Stimulated activated CD4-positive, alpha-beta T cell treated with anti-CD3 and anti-CD28 coated beads, Interleukin-1b, Interleukin-23, amount 100 ng/mL, for 48 hours (primary cell): ENCODE measurements at places on chromosomes 13 and 19.

- DNase-seq, result no peak
These were observed 104.2 kb downstream of the TDRD3 start for GRCh38 chr13:60501236-60501635.

- no peak for DNase-seq
These were observed 4.5 kb downstream of the BICRA start for GRCh38 chr19:47613165-47614020.

- DNase-seq, result no peak
These were observed 175.7 kb upstream of the UBL3 start for GRCh38 chr13:30026093-30026492.

DNA sequence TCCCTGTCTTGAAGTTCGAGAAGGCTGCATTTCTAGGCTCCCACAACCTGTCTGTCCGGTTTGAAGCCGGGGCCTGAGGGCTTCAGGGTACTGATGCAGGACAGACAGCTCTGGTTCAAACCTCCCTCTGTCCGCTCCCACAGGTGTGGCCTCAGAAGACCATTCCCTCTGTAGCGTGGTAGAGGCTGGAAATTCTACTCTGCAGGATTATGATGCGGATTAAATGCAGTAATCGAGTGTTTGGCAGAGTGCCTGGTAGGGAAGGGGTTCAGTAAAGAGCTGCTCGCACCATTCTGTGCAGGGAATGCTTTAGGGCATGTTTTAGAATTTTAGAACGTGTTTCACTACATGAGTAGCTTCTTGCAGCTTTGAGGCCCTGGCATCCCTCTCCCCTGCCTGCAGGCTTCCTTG, 30.5 kb downstream of the PPP1R37 start:
- DNase-seq, result no peak

GRCh38 chr19:8703223-8703622, 4.6 kb upstream of the ACTL9 start:
- no peak for DNase-seq

GRCh38 chr19:41944336-41944735, 14.8 kb downstream of the RABAC1 start:
- no peak for DNase-seq

GRCh38 chr19:6530386-6531162, at the start of gene TNFSF9:
Gene TNFSF9 (plus strand): TSS chr19:6531026. CDS start chr19:6531037, 11 bp downstream.
- peak; percentile 79 for DNase-seq

DNA sequence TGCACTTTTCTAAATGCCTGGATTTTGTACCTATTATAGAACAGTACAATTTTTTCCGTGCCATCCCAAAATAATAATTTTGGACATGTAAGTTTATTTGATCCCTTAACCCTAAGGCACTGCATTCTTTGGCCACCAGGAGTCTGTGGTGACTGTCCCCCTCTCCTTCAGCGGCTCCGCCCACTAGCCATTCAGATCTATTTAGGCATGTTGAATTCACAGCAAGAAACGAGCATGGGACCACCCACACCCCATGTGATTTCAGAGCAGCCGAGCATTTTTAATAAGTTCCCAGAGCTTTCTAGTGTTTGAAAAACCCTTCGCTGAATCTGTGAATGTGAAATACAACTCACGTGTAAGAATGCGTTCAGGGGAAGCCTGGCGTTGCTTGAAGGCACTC, 567.5 kb downstream of the MYO16 start:
- no peak for DNase-seq

- DNase-seq, result no peak
These were observed 919.4 kb downstream of the SLITRK5 start for GRCh38 chr13:88590574-88590973.

- DNase-seq, result peak; percentile 19
These were observed 494.3 kb downstream of the COG6 start for GRCh38 chr13:40149611-40150274.

DNA sequence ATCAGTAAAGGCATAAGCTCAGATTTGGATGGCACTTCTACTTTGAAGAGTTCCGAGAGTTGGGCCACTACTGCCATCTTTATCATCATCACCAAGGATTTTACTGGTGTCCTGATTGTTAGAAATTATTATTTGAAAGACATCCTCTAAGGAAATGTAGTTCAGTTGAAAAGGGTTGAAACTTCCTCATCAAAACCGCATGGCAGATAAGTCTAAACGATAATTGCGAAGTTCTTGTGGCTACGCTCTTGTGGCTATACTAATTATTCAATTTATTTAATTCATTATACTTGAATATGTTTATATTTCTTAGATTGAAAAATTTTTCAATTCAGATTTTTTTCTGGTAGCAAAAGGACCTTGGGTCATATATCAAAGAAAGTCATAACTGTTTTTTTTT, 22.4 kb downstream of the TNFRSF19 start:
- no peak for DNase-seq

- no peak for DNase-seq
These were observed 32.9 kb downstream of the TEX26 start for GRCh38 chr13:30965380-30965779.

DNA sequence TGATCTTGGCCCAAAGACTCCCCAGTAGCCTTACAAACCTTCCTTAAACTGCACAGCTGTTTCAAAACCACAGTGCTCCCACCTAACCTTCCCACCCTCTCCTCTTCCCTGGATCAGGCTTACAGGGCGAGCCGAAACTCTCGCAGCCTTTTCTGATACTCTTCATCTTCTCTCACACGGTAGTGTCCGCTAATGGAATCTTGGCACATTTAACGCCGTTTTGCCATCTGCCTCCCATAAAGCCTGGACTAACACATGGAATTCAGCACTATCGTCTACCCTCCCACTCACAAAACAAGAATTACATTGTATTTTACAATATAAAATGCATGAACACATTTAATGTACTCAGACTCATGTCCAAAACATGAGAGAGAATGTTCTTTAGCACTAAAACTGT, 135.9 kb downstream of the RAP2A start:
- no peak for DNase-seq

DNA sequence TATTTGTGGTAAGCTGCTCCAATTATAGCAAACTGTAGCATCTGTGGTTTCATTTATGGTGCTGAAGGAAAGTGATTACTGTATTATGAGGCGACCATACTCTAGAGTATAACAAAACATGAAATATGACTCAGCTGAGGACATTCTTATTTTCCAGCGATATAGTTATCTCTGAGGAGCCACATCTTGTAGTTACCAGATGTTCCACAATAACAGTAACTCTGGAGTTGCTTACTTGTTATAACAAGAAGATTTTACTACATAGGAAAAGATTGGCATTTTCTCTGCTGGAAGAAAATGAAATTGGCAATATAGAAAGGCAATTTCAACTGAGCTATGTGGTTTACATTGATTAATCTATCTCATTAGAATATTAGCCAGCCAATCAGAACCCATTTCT, 1634.2 kb downstream of the PCDH9 start:
- no peak for DNase-seq

DNA sequence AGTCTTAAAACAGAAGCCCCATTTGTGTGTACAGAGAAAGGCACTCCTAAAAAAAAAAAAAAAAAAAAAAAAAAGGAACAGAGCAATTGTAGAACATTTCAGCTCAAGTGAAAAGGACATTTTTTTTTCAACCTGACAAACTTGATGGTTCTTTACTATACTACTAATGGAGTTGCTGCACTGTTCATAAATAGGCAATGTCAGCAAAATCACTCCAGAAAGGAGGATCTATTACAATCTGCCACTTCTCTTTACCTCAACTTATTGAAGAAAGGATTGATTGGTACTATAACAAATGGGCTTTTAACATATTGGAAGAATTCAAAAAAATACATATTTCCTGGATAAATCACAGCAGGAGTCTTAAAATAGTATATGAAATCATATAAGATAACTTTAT, 1517.7 kb downstream of the SLITRK1 start:
- no peak for DNase-seq

GRCh38 chr13:99246100-99246499, 12.1 kb downstream of the GPR18 start:
- DNase-seq, result no peak

DNA sequence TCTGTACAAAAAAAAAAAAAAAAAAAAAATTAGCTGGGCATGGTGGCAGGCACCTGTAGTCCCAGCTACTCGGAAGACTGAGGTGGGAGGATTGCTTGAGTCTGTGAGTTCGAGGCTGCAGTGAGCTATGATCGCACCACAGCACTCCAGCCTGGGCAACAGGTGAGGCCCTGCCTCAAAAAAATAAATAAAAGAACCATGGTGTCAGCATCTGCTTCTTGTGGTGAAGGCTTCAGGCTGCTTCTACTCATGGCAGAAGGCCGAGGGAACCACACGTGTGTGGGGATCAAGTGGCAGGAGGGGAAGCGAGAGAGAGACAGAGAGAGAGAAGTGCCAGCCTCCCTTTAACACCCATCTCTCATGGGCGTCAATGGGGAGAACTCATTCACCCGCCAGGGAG, 13.5 kb downstream of the BCL3 start:
- DNase-seq, result no peak

GRCh38 chr13:46761866-46762265, 35.1 kb downstream of the ESD start:
- DNase-seq, result no peak

GRCh38 chr13:39051157-39051556, 12.9 kb downstream of the NHLRC3 start:
- DNase-seq, result no peak

DNA sequence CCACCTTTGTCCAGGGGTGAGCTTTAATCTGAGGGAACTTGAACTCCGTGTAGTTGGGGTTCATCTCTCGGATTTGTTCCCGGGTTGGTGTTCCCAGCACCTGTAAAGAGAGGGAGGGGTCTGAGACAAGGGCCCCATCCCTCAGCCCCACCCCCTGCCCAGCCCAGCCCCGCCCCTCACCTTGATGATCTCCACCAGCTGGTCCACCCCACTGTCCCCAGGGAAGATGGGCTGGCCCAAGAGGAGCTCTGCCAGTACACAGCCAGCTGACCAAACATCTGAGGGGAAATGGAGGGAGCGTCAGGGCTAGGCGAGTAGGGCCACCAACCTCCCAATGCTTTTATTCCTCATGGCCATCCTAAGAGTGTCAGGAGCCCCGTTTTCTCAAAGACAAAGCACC, 9.3 kb downstream of the GSK3A start:
- DNase-seq, result no peak

- no peak for DNase-seq
These were observed 16.2 kb downstream of the NUMBL start for GRCh38 chr19:40674291-40674690.

GRCh38 chr13:30480292-30480950, 14.7 kb upstream of the HMGB1 start:
- DNase-seq, result no peak

- DNase-seq, result no peak
These were observed 883.4 kb upstream of the SPRY2 start for GRCh38 chr13:81224209-81224833.

DNA sequence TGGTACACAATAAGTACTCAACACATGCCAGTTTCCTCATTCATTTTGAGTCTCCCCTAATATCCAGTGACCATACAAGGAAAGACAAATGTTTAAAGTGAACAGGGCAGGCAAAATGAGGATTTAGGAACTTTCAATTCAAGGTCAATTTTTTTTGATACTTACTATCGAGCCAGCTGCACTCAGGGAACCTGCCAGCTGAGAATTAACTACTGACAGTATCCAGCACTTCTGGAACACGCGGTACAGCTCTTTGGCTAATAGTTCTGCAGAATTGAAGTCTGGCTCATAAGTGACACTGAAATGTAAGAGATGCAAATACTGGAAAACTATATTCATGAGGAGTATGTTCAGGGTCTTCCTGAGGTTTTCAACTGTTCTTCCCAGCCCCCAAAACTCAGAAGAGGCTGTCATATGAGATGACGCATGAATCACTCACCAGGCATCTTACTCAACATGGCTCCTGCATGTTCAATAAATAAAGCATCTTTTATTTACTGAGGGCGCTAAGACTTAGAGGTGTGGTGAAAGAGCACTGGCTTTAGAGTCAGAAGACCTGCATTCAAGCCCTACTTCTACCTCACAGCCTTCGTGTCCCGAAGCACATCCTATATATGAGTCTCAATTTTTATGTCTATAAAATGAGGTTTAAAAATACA, 25.6 kb downstream of the RUBCNL start:
- DNase-seq, result no peak

GRCh38 chr13:97914540-97914939, 38.9 kb upstream of the IPO5 start:
- DNase-seq, result no peak

GRCh38 chr19:16218851-16219250, 21.1 kb downstream of the AP1M1 start:
- DNase-seq, result no peak

DNA sequence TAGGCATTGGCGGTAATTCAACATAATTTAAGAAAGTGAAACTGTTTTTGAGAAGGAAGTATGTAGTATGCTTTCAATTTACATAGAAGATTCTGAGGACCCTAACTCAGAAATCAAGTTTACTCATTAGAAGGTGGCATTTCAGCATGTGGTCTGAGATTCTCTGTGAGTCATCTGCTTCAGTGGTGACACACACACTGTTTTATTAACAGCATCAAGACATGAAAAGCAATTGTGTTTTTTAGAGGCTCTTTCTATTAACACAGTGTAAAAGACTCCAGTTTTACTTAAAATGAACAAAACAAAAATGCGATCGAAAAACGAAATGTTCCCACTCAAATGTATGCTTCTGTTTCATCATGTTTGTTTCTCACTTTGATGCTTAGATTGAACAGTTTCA, 802.1 kb upstream of the SLITRK6 start:
- no peak for DNase-seq

DNA sequence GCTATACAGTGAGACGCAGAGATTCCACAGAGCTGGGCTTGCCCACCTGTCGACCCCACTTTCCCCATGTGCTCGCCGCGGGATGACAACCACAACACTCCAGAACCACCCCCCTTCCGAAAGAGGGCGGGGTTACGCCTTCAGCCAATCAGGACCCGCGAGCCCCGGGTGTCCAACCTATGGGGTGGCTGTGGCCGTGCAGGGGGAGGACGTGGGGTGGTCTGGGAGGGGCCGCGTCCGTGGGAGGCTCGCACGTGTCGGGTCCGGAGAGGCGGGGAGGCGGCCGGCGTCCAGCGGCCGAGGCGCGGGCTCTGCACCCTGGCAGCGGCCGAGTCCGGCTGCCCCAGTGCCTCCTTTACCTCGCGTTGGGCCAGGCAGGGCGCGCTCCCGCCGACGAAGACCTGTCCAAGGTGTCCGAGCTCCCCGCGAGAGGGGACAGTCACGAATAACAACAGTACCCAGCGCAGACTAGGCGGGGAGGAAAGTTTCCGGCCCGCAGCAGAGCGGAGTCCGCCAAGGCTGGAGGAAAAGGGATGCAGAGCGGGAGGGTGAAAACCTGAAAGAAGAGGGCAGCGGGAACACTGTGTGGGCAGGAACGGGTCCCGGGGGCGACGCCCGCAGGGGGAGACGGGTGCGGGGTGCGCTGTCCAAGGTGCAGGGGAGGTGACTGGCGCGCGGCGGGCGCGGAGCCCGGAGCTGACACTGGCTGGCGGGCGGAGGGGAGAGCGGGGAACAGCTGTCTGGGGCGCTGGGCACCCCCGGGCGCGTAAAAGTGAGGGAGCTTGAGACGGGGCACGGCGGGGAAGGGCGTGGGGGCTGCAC, 911 bp downstream of the ENOX1 start:
- DNase-seq, result peak; percentile 20
